Adrenal gland (tissue), 19 donors: ENCODE measurements at places on chromosomes 2 and 18. TPM values are rescaled to one million over a fixed set of nuclear protein-coding genes. Genes with fewer than 3 reads are reported as not detected.

The MBD1 gene
- total RNA-seq, result 113 TPM

The HOXD9 gene
- 35.6 TPM for total RNA-seq

DNA sequence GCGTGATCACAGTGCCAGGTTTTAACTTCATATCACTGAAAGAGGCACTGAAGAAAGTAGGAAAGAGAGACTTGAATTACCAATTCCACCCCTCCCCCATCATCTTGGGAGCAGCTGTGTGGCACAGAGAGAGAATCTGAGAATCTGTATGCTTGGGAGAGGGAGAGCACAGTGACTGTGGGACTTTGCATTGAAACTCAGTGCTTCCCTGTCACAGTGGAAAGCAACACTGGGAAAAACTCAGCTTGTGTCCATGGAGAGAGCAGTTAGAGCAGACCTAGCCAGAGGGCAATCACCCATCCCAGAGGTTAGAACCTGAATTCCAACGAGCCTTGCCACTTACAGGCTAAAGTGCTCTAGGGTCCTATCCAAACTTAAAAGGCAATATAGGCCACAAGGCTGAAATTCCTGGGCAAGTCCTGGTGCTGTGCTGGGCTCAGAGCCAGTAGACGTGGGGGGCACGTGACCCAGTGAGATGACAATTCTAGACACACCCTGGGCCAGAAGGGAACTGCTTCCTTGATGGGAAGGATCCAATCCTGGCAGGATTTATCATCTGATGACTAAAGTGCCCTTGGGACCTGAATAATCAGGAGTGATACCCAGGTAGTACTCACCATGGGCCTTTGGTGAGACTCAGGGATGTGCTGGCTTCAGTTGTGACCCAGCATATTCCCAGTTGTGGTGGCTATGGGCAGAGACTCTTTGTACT lies 15.5 kb upstream of the ABCB11 start:
- no peaks in the 10 kb centered on the region for H3K4me1 ChIP-seq
- no peak overlapping the region for H3K4me3 ChIP-seq
- peaks cover 3% of the 10 kb centered on the region for H3K27me3 ChIP-seq
- no peaks in the 10 kb centered on the region for H3K36me3 ChIP-seq

- no peaks in the 10 kb centered on the region for H3K4me1 ChIP-seq
- DNase-seq, result no peak
- no peak overlapping the region for H3K4me3 ChIP-seq
- H3K27ac ChIP-seq, result no peak overlapping the region
- H3K36me3 ChIP-seq, result no peaks in the 10 kb centered on the region
Observed at GRCh38 chr2:7256377-7256776, 339.2 kb downstream of the RNF144A start.

DNA sequence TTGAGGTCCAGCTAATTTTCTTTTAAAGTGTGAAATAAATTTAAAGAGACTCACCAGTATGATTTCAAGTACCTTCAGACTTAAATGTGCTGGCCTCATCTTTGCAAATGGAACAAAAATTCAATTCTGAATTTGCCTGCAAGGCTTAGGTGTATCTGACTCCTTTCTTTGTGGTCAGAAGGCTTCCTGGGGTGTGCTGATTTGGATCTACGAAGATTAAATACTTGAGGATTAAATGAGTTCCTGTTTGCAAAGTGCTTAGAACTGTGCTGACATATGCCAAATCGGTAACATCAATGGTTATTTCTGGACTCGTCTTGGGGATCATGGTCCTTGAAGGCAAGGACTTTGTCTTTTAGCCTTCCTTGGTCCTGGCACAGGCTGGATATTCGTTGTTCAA lies 9.7 kb downstream of the KLHL29 start:
- no peak for DNase-seq
- no peak overlapping the region for H3K27ac ChIP-seq
- no peak overlapping the region for H3K4me3 ChIP-seq
- H3K4me1 ChIP-seq, result peaks cover 7% of the 10 kb centered on the region
- H3K36me3 ChIP-seq, result no peaks in the 10 kb centered on the region

- H3K27ac ChIP-seq, result no peak overlapping the region
- DNase-seq, result no peak
- H3K36me3 ChIP-seq, result no peaks in the 10 kb centered on the region
- H3K4me3 ChIP-seq, result no peak overlapping the region
- no peaks in the 10 kb centered on the region for H3K27me3 ChIP-seq
Observed at GRCh38 chr2:24403832-24404212, 43.5 kb upstream of the ITSN2 start.

DNA sequence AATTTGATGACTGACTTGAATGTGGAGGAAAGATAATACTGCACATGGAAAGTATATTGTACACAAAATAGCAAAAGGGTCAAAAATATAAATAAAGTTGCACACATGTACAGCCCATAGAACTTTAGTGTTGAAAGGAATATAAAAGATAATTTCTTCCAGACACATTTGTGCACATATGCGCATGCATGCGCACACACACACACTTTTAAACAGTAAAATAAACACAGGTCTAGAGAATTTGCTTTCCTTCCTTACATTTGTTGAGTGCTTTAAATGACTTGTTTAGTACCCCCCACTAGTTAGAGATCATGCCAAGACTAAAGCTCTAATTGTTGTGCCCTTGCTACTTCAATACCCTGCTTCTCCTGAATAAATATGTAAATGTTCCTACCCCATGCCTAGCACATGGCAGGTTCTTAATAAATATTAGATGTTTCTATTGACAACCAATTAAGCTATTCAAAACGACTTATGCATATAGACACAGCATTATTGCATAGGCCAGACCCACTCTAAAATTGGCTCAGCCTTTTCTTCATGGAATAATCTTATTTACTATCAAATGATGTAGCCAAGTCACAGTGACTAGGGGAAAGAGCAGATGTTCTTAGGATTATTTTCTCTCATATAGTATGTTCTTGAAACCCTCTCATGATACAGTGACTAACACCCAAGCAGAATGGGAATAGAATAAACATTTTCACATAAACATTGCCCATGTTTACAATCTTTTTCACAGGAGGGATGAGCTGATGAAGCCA lies 165.5 kb upstream of the ACVR2A start:
- no peak overlapping the region for H3K4me3 ChIP-seq
- no peaks in the 10 kb centered on the region for H3K36me3 ChIP-seq
- no peak overlapping the region for H3K27ac ChIP-seq
- H3K4me1 ChIP-seq, result no peaks in the 10 kb centered on the region

- H3K27me3 ChIP-seq, result no peaks in the 10 kb centered on the region
- H3K36me3 ChIP-seq, result no peaks in the 10 kb centered on the region
- H3K27ac ChIP-seq, result no peak overlapping the region
- peaks cover 10% of the 10 kb centered on the region for H3K4me1 ChIP-seq
- no peak for DNase-seq
Observed at GRCh38 chr2:96623116-96623515, 15.0 kb downstream of the KANSL3 start.

GRCh38 chr2:197248001-197248401 lies 62.6 kb downstream of the ANKRD44 start:
- no peak for DNase-seq
- no peak overlapping the region for H3K27ac ChIP-seq
- no peaks in the 10 kb centered on the region for H3K27me3 ChIP-seq
- no peaks in the 10 kb centered on the region for H3K36me3 ChIP-seq
- no peaks in the 10 kb centered on the region for H3K4me1 ChIP-seq

- no peaks in the 10 kb centered on the region for H3K27me3 ChIP-seq
- peaks cover 99% of the 10 kb centered on the region for H3K4me1 ChIP-seq
- no peak overlapping the region for H3K4me3 ChIP-seq
- no peak for DNase-seq
- H3K27ac ChIP-seq, result peak overlapping the region; percentile 93
- H3K36me3 ChIP-seq, result no peaks in the 10 kb centered on the region
Observed at GRCh38 chr2:54579682-54580620, 123.8 kb downstream of the SPTBN1 start.

DNA sequence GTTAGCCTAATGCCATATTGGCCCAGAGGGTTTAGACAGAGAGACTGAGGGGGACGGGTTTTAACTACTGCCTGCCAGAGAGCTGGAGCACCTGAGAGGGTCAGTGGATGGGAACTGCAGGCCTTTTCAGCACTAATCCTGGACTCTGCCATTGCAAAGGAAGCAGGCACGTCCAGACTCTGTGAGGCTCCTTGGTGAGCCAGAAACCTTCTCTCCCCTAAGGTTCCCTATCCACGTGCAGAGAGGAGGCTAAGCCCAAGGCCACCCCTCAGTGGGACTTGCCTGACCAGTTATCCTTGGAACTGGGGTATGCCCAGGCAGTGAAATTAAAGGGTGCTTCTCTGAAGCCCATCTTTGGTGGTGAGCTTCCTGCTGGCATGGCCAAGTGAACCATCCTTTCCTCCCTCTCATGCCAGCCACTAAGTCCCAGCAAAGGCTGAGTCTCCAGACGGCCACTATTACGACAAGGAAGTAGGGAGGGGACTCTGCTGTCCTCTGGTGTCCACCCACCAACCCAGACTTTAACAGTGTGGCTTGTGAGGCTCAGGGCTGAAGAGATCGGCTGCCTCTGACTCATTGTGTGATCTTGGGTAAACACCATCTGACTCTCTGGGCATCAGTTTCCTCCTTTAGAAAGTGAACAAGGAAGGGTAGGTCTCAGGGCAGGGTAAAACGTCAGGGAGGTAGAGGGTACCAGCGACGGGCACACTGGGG lies 3.9 kb upstream of the MLPH start:
- peak overlapping the region; percentile 47 for H3K27ac ChIP-seq
- no peaks in the 10 kb centered on the region for H3K4me1 ChIP-seq
- H3K4me3 ChIP-seq, result no peak overlapping the region
- no peak for DNase-seq
